EL (cell line): ENCODE measurements at places on chromosomes 3 and 15.

DNA sequence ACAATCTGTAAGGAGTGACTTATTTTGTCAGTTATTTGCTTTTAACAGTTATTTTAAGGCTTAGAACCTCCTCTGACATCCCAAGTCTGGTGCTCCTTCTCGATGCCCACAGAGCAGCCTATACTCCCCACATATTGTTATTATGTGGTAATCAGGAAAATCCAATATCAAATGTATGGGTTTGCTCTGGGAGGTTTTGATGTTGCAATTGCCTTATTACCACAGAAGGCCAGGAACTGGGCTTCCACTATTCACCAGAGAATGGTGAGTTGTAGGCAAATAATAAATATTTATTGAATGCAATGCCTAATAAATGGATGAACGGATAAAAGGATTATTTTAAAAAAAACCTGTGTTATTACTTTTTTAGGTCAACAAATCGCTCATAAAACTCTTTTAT is 12.2 kb downstream of the NEK10 start:
- no peak for DNase-seq

DNA sequence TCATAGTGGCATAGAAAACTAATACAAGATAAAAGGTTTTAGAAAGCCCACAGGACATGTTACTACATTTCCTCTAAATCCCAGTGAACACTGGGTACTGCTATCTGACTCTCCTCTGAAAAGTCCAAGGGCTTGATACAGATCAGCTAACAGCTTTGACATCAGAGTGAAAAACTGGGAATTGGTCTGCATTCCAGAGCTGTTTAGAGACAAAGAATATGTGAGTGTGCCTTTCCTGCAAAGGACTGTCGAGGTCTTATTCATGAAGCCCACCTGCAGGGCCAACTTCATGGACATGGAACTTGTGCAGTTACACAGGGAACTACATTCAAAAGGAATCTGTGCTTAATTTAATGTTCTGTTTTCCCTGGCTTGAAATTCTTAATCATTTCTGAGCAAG is 5.2 kb upstream of the TMCO5A start:
- DNase-seq = peak; percentile 8

DNA sequence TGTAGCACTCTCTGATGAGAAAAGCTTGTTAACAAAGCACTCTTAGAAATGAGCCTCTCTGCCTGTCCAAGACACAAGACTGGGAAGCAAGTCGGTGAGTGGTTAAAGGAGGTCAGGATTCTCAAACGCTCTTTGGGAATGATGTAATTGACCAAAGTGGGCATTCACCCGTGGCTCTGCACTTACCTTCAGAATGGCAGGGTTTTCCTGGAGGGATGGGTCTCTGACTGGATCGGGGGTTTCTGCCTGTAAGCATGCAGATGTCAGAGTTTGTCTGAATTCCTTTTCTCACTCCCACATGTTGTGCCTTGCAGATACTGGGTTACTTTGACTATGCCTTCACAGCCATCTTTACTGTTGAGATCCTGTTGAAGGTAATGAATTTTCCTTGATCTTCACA is 106.3 kb downstream of the CHDH start:
- DNase-seq = no peak

DNA sequence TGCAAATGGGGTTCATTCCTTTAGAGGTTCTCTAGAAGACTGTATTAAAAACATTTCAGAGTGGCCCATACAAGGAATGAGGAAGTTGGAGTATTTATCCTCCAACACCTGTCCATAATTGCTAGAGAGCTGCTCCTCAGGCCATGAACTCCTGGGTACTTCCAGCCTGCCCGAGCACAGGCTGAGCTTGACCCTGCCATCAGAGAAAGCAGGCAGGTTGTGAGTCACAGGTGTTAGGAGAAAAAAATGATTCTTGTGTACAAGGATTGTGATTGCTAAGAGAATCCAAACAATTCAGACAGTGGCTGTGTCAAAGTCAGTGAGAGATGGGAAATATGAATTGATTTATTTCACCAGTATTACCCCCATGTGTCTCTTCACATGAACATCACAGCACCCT is 156.8 kb upstream of the GADL1 start:
- DNase-seq = no peak

GRCh38 chr3:114406286-114406685 is 112.5 kb downstream of the TIGIT start:
- DNase-seq = no peak
